ENCODE measurements at places on chromosomes 7 and 10. TPM values are rescaled to one million over a fixed set of nuclear protein-coding genes. Genes with fewer than 3 reads are reported as not detected.

DNA sequence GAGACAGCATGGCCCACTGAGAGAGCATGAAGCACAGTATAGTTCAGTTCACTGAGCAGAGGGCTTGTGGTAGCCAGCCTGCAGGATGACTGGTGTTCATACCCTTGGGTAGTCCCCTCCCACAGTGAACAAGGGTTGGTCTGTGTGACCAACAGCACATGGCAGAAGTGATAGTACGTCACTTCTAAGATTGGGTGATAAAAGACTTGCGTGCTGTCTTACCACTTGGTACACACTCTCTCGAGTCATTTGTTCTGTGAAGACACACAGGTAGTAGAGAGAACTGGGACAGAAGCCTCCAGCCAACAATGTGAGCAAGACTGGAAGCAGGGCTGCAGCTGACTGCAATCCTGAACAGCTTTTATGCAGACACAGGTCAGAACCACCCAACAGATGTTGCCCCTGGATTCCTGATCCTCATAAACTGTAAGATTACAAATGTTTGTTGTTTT, 14.6 kb downstream of the EPC1 start:
- DNase-seq: no peak

GRCh38 chr7:44310221-44310848, 15.1 kb downstream of the CAMK2B start:
- DNase-seq: no peak

DNA sequence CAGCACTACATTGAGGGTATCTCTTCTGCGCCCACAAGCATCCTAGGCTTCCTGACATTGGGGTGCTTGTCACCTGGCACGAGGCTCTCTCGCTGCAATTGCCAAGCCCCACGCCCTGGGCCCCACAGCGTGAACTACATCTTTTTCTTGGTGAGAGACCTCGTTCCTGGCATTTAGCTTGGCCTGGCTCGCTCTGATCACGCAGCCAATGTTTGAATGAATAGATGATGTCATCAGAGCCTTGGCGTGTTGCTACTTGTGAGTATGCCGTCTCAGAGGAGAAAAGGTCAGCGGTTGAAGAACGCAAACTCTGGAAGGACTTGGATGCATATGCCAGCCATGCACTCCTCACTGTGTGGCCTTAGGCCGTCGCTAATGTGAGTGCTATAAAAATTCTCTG, 150.2 kb upstream of the AUTS2 start:
- no peak for DNase-seq

DNA sequence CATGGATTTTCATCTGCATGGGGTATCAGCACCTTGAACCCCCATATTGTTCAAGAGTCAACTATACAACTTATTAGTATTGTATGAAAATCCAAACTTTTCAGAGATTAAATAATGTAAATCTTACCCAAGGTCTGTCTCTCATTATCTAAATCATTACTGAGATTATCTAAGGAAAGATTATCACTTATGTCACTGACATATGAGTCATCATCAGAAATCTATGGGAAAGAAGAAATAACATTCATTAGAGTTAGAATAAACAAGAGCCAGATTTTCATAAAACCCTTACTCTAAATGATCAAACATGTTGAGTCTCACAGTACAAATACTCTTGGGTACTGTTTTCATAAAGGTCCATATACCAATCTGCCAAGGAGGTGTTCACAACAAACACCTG, 83.3 kb upstream of the GSDME start:
- DNase-seq: no peak

GRCh38 chr7:2036786-2037185, 196.0 kb downstream of the MAD1L1 start:
- no peak for DNase-seq

ACTL6B gene
- polyA plus RNA-seq: not detected

All from muscle of arm (tissue), 14 donors.